ENCODE measurements at places on chromosomes 7 and 10.

DNA sequence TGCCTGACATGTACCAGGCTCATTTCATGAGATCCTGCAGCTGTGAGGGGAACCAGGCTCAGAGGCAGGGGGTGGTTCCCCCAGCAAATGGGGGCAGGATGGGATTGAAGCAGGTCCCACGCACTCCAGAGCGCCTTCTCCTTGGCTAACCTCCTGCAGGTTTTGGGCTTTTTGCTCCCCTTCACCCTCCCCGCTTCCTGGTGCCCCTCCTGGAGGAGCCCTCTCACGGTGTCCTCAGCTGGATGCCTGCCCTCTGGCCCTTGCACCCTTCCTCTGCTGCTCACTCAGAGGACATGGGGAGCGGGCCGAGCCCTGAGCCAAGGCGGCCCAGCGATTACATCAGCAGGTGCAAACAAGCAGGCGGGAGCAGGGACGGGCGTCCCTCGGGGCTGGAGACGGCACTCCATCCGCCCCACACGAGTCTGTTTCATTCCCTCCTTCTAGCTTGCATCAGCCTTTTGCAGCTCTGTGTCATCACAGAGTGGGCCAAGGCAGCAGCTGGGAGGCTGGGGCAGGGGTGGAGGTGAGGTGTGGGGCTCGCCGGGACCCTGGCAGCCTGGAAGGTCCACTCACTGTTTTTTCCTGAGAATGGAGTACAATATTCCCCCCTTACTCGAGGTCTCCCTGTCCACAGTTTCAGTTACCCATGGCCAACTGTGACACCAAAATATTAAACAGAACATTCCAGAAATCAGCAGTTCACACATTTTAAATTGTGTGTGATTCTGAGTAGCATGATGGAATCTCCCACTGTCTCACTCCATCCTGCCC lies 52.7 kb upstream of the SLC29A3 start:
- DNase-seq, result no peak

DNA sequence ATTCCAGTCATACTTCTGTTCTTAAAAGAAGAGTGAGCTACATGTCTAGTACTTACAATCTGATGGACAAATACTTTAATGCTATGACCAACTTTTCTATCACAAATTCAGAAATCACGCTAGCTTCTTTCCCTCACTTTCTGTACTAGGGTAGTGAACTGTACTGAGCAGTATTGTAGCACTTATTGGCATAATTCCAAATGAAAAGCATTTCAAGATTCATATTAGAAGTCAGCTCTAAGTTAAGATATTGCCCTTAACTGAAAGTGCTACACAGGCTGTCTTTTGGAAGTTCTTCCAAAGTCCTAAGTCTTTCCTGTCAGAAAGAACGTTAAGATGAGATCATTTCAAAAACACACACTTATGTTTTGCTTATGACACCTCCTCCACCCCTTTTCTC lies 13.4 kb downstream of the P4HA1 start:
- no peak for DNase-seq

GRCh38 chr7:46033592-46033991 lies 112.5 kb upstream of the IGFBP3 start:
- DNase-seq, result no peak

DNA sequence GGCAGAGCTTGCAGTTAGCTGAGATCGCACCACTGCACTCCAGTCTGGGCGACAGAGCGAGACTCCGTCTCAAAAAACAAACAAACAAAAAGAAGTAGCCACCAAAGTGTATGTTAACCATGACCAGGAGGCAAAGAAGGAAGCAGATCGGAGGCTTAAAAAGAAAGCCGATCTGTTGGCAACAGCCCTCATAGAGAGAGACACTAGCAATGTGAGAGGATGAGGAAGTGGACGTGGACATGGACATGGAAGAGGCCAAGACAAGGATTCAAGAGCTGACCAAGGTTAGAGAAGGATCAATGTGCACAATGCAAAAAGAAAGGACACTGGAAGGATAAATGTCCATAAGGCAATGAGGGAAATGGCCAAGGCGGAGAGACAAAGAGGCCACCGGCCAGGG lies 14.9 kb upstream of the ADCK2 start:
- no peak for DNase-seq

DNA sequence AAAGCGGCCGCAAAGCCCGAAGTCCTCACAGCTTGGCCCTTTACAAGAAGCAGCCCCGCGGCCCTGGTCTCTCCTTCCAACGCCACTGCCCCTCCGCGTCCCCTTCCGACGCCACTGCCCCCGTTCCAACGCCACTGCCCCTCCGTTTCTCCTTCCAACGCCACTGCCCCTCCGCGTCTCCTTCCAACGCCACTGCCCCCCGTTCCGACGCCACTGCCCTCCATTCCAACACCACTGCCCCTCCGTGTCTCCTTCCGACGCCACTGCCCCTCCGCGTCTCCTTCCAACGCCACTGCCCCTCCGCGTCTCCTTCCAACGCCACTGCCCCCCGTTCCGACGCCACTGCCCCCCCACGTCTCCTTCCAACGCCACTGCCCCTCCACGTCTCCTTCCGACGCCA lies 33.1 kb downstream of the AP5Z1 start:
- no peak for DNase-seq

DNA sequence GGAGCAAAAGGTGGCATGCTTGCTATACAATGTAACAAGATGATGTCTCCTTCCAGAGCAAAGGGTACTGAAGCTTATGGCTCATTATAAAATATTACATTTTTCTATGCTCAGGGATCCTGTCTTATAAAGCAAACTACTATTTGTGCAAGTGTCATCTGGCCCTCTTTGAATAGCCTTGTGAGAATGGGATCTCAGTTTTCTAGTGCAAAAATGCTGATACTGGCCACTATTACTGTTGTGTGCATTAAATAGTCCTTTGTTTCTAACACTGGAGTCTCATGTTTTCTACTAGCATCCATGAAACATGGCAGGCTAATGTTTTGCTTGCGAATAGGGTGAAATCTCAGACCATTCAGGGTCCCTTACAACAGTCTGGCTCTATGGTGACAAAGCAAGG lies 823.0 kb downstream of the REEP3 start:
- DNase-seq, result no peak

GRCh38 chr7:103325744-103326143 lies 18.8 kb downstream of the DNAJC2 start:
- DNase-seq, result no peak

GRCh38 chr7:84700563-84701370 lies 486.1 kb downstream of the SEMA3D start:
- DNase-seq, result no peak

DNA sequence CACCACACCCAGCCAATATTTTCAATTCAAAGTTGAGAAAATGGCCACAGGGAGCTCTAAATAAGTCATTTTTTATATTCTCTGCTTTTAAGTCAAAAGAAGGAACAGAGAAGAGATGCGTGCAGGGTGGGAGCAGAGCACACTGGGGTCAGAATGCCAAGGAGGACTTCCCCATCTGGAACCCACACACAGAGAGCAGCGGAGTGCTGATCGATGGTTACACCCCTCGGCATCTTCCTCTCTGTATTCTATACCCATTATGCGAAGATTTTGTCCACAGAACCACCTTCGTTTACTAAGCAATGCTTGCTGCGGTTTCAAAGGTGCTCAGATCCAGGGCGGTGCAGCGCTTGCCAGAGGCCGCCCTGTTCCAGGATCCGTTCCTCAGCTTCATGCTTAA lies 91.3 kb upstream of the RHEB start:
- DNase-seq, result no peak

- DNase-seq, result no peak
These were observed 26.1 kb upstream of the CTNNA3 start for GRCh38 chr10:67722113-67722512.

DNA sequence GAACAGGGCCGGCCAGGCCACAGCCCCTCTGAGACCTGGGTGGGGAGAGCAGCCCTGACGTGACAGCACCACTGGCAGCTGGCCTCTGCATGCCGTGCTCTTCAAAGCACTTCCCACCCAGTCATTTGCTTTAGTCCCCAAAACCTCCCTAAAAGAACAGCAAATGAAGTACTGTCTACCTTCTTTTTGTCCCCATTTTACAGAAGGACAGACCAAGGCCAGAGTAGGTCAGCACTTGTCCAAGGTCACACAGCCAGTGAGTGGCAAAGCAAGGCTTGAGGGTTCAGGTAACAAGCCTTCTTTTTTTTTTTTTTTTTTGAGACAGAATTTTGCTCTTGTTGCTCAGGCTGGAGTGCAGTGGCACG lies 15.1 kb downstream of the ATP6V1F start:
- DNase-seq, result no peak

- DNase-seq, result peak; percentile 53
These were observed 4.8 kb upstream of the GCK start for GRCh38 chr7:44194069-44194468.

DNA sequence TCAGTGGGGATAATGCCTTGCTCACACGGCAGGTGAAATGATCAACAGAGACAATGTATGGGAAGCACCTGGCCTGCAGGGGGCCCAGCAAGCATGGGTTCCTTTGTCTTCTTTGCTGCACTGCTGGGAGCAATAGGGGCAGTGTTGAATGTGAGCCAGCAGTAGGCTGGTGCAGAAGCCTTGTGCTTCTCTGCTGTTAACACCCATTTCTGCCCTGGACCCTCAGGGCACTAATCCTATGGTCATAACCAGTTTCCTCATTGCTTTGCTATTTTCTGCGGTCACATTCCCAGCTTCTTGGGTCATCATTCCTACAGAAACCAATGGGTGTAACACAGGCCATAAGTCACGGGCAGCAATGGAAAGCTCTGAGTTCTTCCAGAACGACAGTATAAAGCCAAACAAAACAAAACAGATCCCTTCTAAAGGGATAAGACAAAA lies 10.9 kb upstream of the LGI1 start:
- no peak for DNase-seq

GRCh38 chr7:93046641-93047040 lies 71.1 kb downstream of the SAMD9 start:
- DNase-seq, result no peak

- no peak for DNase-seq
These were observed 39.3 kb downstream of the RABGEF1 start for GRCh38 chr7:66779669-66780409.

DNA sequence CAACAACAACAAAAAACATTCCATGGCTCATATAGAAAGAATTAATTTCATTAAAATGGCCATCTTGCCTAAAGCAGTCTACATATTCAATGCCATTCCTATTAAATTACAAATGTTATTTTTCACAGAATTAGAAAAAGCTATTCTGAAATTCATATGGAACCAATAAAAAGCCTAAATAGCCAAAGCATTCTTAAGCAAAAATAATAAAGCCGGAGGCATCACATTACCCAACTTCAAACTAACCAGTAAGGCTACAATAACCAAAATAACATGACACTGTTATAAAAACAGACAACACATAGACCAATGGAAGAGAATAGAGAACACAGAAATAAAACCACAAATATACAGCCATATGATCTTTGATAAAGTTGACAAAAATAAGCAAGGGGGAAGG lies 330.4 kb downstream of the KIF20B start:
- no peak for DNase-seq

DNA sequence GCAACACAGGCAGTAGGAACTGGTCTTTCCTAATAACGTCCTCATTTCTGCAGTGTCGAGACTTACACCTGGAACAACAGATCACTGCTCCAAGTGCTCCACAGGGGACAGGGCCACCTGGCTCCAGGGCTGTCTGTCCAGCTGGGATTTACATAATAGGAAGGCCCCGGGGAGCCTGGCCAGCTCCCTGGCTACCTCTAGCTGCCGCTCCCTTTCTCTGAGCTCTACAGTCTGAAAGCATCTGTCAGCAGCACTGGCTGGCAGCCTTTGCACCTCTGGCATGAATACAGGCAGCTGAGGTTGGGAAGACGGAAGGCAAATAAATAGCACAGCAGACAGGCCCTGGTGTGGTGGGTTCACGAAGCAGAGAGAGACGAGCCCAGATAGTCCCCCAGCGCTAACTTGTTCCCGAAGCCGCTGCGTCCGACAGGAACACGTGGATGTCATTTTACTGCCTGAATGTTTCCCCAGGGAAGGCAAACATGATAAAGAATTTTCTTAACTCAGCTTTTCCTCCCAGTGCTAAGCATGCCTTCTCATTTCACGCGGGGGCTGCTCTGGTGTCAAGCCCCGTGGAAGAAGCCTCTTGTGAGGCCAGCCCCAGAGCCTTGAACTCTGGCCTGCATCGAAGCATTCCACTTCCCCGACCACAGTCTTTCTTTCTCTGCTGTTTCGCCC lies 105.4 kb downstream of the ITIH5 start:
- DNase-seq, result no peak

DNA sequence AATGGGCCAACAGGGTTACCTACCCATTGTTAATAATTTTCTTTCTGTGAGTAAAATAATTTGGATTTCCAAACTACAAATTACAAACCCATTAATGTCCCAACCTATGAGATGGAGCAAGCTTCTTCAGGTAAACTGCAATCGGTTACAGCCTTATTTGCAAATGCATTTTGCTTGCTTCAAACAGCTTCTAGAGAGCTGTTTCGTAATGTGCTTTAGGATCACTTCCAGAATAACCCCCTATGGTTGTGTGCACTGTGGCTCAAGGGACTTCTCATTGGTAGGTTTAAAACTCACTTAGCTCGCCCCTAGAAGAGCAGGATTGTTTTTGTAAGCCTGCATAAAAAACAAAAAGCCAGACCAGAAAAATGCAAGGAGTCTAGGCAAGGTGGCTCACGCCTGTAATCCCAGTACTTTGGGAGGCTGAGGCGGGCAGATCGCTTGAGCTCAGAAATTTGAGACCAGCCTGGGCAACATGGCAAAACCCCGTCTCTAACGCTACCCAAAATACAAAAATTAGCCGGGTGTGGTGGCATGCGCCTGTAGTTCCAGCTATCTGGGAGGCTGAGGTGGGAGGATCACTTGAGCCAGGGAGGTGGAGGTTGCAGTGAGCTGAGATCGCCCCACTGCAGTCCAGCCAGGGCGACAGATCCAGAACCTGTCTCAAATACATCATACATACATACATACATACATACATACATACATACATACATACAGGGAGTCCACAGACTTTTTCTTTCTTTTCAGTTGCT lies 3.3 kb upstream of the MAP3K8 start:
- no peak for DNase-seq

GRCh38 chr10:59273445-59273844 lies 88.9 kb downstream of the FAM13C start:
- DNase-seq, result no peak

GRCh38 chr7:5605775-5606634 lies 175.5 kb downstream of the RNF216 start:
- DNase-seq, result no peak

DNA sequence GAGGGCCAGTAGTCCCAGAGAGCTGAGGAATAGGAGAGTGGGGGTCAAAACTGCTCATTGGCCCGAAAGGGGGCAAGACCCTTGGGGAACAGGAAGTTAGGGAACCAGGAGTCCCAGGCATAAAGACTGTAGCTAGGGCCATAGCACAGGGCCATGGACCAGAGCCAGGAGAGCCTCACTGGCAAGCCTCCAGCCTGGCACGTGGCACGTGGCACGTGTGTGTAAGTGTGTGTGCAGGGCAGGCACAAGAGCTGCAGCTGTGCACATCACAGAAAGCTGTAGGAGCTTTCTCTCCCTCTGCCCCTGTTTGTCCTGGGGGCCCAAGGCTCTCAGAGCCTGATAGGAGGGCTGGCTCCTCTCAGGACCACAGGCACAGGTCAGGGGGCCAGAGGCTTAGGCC lies 47.8 kb upstream of the SLF2 start:
- no peak for DNase-seq

DNA sequence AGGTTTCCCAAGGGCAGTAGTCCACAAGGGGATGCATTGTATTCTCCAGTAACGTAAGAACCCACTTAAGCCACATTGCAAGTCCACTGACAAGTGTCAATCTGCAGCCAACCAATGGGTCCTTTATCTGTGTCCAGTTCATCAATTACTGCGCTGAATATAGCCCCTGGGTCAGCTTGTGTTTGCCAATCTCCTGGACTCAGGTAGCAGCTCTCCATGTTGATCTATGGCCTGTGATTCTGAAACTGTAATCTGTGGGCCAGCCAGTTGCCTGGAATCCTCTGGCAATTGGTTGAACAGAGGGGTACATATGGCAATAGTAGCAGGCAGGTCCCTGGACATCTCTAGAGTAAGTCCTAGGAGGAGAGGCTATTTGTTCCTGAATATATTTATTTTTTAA lies 8.8 kb upstream of the TMEM248 start:
- DNase-seq, result no peak
